ENCODE measurements at places on chromosomes 6 and 20. TPM values are rescaled to one million over a fixed set of nuclear protein-coding genes. Genes with fewer than 3 reads are reported as not detected.
A peak's percentile ranks its signal among the peaks of the same experiment; 100 is the strongest.

GRCh38 chr20:29874476-29875202, 1382.8 kb upstream of the DEFB115 start:
- no peak for DNase-seq

BPI gene
- 0.49 TPM for total RNA-seq

- DNase-seq = no peak
These were observed 379.1 kb downstream of the TENT5A start for GRCh38 chr6:81373414-81373813.

DNA sequence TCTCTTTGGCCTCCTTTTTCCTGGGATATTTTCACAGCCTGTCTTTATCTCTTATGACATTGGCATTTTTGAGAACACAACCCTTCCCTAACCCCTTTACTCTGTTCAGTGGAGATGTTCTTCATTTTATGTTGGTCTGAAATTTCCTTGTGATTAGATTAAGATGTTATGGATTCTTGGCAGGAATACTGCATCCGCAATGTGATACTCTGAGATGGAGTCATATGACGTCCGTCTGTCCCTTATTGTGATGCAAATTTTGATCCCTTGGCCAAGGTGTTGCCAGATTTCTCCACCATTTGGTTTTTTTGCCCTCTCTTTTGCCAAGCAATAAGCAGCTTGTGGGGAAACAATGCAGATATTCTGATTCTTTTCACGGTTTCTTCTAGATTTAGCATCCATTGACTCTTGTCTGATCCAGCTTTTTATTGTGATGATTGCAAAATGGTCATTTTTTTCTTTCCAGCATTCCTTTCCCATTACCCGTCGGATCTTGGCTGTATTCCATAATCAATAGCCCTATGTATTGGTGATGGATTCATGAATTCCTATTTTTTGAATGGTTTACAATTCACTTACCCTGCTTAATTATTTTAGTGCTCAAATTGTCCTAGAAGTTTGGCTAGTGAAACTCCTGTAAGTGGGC, 85.1 kb downstream of the NCOA3 start:
- DNase-seq = no peak

ZC2HC1B gene
- not detected for total RNA-seq

SIRPG gene
- 0.28 TPM for total RNA-seq

- peak; percentile 52 for DNase-seq
These were observed 83.3 kb downstream of the SYCP2 start for GRCh38 chr20:59850018-59850641.

DNA sequence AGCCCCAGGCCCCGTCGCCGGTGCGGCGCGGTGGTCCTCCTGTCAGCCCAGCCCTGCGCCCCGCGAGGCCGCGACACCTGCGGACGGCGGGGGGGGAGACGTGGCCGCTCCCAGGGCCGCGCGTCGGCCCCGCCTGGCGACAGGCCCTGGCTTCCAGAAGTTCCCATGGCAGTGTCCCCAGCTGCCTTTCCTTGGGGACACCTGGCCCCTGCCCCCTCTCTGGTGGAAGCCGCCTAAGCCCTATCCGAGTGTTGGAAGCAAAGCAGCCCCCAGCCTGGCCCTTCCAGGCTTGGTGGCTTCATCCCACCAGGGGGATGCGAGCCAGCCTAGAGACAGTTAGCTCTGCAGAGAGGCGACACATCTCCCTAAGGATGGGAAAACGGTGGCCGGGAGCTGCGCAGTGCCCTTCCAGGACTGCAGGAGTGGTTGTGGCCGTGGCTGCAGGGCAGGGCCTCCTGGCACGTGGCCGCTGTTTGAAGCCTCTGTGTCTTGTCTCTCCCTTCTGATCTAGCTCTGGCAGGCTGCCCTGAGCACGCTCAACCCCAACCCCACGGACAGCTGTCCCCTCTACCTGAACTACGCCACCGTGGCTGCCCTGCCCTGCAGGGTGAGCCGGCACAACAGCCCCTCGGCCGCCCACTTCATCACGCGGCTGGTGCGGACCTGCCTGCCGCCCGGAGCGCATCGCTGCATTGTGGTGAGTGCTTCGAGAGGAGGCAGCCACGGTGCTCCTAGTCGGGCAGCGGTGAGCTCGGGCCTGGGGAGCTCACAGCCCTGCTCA, 816 bp downstream of the NPEPL1 start:
- DNase-seq = peak; percentile 24

FKBP5 gene
- 25.9 TPM for total RNA-seq

RIPOR2 gene
- 66.9 TPM for total RNA-seq

CMTR1 gene
- total RNA-seq = 33.1 TPM

- DNase-seq = no peak
These were observed 1.5 kb downstream of the LEMD2 start for GRCh38 chr6:33787346-33787953.

DNA sequence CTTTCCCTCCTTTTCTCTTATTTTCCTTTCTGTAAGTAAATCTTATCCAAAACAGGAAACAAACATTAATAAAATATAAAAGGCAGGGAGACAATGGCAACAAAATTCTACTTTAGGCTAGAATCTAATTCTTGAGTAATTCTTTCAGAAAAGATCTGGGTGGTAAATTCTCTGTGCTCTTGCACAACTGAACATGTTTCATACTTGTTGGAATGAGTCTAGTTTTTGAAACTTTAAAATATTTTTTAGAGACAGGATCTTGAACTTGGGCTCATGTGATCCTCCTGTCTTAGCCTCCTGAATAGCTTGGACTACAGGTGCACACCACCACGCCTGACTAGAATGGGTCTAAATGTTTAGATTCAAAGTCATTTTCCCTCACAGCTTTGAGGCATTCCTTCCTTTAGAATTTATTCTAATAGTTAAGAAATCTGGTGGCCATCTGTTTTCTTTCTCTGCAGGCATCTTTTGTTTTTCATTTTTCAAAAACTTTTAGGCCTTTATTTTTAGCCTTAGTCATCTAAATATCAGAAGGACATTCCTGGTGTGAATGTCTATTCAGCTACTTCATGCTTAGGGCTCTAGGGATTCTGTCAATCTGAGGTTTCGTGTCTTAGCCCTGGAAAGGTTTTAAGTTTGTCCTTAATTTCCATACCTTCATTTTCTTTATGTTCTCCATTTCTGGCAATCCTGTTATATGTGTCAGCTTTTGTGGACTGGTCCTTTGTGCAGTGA, 76.5 kb downstream of the CDKAL1 start:
- no peak for DNase-seq

DNA sequence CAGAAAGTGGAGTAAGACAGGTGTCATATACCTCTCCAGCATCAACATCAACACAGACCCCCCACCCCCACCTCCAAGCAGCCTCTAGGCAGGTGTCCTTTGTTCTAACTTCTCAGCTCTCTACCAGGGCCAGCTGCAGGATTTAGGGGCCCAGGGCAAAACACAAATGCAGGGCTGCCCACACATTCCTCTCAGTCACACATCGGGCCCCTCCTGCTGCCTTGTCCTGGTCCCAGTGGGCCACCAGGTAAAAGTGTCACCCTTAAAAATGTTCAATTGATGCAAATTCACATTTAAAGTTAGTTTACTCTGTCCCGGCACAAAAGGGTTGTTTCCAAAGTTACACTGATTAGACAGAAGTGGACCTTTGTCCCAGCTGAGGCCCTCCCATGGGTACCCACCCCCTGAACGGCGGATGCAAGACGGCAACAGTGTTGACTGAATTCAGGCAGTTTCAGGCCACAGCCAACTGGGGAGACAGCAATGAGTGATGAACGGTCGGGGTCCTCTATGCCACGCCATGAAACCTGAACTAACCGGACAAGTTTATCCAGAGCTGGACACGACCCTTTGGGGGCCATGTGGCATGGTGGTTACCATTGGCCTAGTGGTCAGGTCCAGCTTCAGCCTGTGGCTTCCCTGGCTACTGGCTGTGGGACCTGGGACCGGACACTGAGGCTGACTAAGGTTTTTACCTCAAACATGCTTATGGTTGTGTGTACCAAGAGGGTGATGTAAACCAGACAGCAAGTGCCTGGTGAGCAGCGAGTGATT, 52.2 kb upstream of the UNC93A start:
- DNase-seq = no peak

GRCh38 chr6:84731901-84732300, 32.5 kb downstream of the TBX18 start:
- no peak for DNase-seq

GPSM3 gene
- total RNA-seq = 54.0 TPM

DNA sequence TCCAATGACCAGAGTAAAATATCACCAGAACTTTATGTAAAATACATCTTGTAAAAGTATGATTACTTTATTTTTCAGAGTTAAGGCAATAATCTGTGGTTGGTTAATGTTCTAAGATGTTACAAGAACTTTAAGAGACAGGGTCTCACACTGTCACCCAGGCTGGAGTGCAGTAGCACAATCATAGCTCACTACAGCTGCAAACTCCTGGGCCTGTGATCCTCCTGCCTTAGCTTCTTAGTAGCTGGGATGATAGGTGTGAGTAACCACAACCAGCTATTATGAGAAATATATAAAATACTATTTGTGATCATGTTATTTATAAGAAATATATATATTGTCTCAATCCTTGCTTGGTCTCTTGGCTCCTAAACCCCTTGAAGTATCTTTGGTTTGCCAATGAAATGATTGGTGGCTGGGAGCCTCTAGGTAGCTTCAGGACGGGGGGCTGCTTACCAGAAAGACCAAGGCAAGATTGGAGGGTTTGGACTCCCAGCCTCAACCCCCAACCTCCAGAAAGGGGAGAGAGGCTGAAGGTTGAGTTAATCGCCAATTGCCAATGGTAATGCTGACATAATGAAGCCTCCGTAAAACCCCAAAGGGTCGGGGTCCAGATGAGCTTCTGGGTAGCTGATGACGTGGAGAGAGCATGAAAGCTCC, 15.4 kb downstream of the SOD2 start:
- no peak for DNase-seq

- no peak for DNase-seq
These were observed 17.3 kb downstream of the DST start for GRCh38 chr6:56625356-56625755.

DNA sequence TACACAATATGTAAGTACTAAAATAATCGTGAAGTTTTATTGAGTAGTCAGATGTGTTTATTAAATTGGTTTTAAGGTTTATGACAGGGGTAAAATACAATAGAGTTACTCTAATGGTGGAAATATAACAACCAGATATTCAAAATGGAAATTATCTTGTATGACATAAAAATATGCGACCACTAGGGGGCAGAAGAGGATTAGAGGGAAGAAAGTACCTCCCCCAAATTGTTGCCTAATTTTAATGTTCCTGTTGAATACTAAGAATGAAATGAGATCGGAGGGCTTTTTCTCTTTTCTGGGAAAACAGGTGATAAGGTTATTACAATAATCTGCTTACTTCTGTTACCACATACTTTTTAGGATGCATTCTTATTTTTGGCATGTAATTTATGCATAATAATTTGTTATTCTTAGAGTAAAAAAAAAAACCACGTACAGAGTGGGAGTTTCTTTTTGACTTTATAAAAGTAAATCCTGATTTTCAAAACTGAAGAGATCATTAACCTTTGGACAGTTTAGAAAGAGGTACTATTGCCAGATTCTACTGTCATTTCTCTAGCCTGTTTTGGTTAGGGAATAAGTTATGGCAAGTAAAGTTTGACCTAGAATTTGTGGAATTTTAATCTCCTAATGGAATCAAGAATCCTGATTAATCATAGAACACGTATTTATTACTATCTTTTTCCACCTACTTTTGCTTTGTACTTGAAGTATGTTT, 159.2 kb downstream of the CD109 start:
- DNase-seq = no peak

PGBD1 gene
- total RNA-seq = 3.9 TPM

DNA sequence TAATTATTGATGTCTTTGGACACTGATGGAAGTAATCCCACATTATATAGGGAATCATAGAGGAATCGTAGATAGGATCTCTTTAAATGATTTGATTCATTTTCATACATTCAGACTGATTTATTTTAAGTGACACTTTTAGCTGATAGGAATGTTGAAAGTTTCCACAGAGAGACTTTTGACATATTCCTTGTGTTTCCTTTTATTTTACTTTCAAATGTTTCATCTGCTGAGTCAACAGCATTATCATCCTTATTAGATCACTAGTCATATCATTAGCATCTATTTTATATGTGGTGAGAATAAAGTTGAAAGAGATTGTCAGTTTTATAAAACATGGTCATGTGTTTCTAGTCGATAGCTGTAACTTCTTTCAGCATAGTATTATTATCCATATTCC, 13.4 kb downstream of the DCBLD1 start:
- peak; percentile 52 for DNase-seq

COL11A2 gene
- total RNA-seq = 0.77 TPM

DNA sequence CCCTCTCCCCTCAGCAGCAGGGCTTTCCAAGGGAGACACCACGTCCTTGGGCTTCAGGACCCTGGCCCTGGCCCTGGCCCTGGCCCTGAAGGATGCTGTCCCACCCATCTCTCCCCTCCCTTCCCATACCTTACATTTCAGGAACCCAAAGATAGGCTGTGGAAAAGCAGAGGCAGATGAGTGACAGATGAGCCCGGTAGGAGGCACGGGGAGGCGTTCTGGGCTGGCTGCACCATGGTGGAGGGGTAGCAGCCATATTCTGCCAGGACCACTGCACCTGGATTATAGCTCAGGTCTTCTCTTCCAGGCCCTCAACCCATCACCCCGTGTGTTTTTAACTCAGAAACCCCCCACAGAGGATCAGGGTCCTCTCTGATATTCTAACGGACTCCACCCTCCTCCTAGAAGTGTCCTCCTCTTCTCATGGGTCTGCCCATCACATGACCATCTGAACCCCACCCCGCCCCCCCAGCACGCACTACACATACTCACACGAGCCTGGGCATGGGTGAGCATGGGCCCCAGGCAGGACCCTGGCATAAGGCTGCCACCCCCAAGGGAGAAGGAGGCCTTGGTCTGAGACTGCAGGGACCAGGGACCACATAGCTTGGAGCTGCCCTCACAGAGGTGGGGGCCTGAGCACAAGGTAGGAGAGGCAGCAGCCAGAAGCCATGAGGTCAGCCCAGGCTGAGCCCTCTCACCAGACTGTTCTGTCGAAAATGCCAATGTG, 220.8 kb upstream of the CDH4 start:
- DNase-seq = no peak

- DNase-seq = no peak
These were observed 77.6 kb upstream of the BACH2 start for GRCh38 chr6:90374201-90374600.

- DNase-seq = no peak
These were observed 354.3 kb upstream of the CNR1 start for GRCh38 chr6:88520445-88520844.

GRCh38 chr6:117870486-117871242, 36.4 kb upstream of the SLC35F1 start:
- DNase-seq = no peak

- DNase-seq = no peak
These were observed 505.3 kb upstream of the JAG1 start for GRCh38 chr20:11178946-11179654.

DNA sequence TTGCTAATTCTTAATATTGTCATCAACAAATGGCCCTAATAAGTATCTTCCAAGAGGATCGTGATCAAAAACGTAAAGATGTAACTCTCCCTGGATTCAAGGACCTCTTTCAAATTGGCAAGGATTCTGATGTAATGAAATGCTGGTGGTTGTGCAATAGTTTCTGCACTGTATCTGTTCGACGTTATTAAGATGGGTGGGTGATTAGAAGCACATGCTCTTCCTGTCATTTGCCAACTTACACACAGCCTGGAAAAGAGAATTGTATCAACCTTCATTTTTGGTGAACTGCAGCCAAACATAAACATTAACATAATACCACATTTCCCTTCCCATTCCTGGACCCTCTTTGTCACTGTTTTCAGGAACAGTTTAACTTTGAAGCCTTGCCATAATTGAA, 9.8 kb downstream of the FOXQ1 start:
- peak; percentile 49 for DNase-seq

EFCAB8 gene
- total RNA-seq = 0.57 TPM

GRCh38 chr6:20559924-20560551, 25.8 kb downstream of the CDKAL1 start:
- peak; percentile 50 for DNase-seq

SRMS gene
- not detected for total RNA-seq

Measured in lung (tissue), 17 donors.